ENCODE measurements at places on chromosomes 3 and 15. TPM values are rescaled to one million over a fixed set of nuclear protein-coding genes. Genes with fewer than 3 reads are reported as not detected.

Gene LMAN1L
- total RNA-seq, result not detected

Gene NR1I2
- total RNA-seq, result 0.48 TPM

Gene GRM7
- total RNA-seq, result 0.18 TPM

Gene LRRC31
- total RNA-seq, result not detected

Gene GPR27
- 12.7 TPM for total RNA-seq

Gene VIPR1
- total RNA-seq, result 0.25 TPM

Gene OR5AC2
- not detected for total RNA-seq

Gene ARPC4
- 110 TPM for total RNA-seq

Gene SKOR1
- 0.88 TPM for total RNA-seq

DNA sequence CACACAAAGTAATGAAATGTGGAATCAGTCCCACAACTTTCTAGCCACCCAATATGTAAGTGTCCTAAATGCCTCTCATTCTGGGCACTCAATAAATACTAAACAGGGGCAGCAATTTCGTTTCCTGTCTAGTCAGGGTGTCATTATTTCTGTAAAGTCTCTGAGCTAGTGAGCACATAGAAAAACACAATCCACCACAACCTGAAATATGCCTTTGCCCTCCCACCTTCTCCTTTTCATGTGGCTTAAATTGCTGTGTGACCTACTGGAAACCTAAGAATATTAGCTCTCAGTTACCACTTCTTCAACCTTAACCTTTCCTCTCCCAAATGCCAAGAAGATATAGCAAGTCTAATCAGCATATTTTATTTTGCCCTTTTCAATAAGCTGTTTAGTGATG lies 456.3 kb upstream of the KCNMB2 start:
- H3K27ac ChIP-seq, result no peak overlapping the region
- H3K4me1 ChIP-seq, result peaks cover 9% of the 10 kb centered on the region
- no peaks in the 10 kb centered on the region for H3K27me3 ChIP-seq
- no peak for DNase-seq

DNA sequence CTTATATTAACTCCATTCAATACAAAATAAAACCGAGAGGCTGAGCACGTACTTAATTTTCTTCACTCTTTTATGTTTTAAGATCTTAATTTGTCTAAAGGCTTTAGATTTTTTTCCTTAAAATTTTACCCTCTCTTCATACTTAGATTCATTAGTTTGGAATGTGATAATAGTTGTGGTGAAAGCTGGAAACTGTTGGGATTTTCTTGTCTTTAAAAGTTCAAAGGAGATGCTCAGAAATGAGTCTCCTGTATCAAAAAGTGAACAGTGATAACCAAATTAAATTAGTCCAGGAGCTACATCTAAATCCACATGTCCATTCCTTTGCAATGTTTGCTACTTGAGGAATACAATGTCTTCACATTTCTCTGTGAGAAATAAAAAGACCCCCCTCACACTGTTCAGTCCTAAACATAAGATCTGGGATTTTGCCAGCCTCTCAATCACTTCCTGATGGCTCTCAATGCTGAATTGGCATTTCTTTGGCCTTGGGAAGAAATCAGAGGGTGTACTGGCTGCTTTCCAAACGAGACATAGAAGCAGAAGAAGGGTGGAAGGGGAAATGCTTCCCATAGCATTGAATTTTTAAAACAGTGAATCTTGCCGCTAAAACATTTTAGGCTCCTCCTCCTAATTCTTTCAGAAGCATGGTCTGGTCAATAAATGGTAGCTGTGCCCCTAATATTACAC lies 245.0 kb downstream of the SHOX2 start:
- no peak overlapping the region for H3K4me3 ChIP-seq
- H3K27me3 ChIP-seq, result no peaks in the 10 kb centered on the region
- no peak for DNase-seq
- H3K36me3 ChIP-seq, result no peaks in the 10 kb centered on the region
- H3K4me1 ChIP-seq, result peaks cover 2% of the 10 kb centered on the region

DNA sequence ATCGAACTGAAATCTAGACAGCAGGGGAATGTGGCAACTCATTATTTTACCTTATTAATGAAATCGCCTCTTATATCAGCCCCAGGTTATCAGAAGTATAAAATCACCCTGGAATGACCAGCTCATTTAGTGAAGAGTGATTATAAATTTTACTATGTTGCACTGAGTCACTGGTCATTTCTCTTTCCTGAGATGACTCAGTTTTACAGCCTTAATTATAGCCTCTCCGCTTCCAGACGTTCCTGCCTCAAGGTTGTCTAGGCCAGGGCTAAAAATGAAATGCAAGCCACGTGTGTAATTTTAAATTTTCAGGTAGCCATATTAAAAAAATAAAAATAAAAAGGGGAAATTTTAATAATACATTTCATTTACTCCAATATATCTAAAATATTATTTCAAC lies 33.3 kb downstream of the DET1 start:
- no peaks in the 10 kb centered on the region for H3K36me3 ChIP-seq
- H3K4me1 ChIP-seq, result no peaks in the 10 kb centered on the region
- no peak for DNase-seq
- H3K27me3 ChIP-seq, result no peaks in the 10 kb centered on the region

- peak overlapping the region; percentile 25 for H3K4me3 ChIP-seq
- no peaks in the 10 kb centered on the region for H3K27me3 ChIP-seq
- peaks cover 18% of the 10 kb centered on the region for H3K4me1 ChIP-seq
These were observed 2.8 kb downstream of the OCA2 start for GRCh38 chr15:28096411-28096669.

- H3K36me3 ChIP-seq, result no peaks in the 10 kb centered on the region
- DNase-seq, result no peak
- H3K27me3 ChIP-seq, result no peaks in the 10 kb centered on the region
- no peaks in the 10 kb centered on the region for H3K4me1 ChIP-seq
- no peak overlapping the region for H3K4me3 ChIP-seq
These were observed 1459.5 kb downstream of the ZPLD1 start for GRCh38 chr3:103894162-103894822.

- no peak overlapping the region for H3K4me3 ChIP-seq
- H3K36me3 ChIP-seq, result no peaks in the 10 kb centered on the region
- H3K27ac ChIP-seq, result no peak overlapping the region
These were observed 94.8 kb downstream of the ATP8B4 start for GRCh38 chr15:50024281-50024680.

DNA sequence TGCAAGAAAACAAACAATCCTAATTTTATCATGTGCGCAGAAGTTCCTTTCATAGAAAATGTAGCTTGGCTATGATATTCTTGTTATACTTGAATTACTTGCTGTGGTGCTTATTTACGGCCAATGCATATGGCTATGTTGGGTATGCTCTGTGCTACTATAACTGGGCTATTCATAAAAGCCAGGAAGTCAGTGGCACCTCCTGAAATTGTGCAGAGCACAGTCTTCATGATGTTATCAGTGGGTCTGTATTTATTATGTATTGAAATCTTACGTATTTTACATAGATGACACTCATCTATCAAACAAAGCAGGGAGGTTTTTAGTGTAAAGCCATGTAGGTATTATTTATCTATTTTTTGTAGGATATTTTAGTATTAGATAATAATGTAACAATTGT lies 196.5 kb upstream of the NAALADL2 start:
- no peak overlapping the region for H3K4me3 ChIP-seq
- no peak overlapping the region for H3K27ac ChIP-seq
- no peak for DNase-seq
- H3K36me3 ChIP-seq, result no peaks in the 10 kb centered on the region
- H3K4me1 ChIP-seq, result no peaks in the 10 kb centered on the region
- H3K27me3 ChIP-seq, result no peaks in the 10 kb centered on the region

- no peaks in the 10 kb centered on the region for H3K4me1 ChIP-seq
- no peak overlapping the region for H3K4me3 ChIP-seq
These were observed 130.0 kb downstream of the DMXL2 start for GRCh38 chr15:51492528-51492927.

- no peak overlapping the region for H3K27ac ChIP-seq
- no peak overlapping the region for H3K4me3 ChIP-seq
- no peaks in the 10 kb centered on the region for H3K27me3 ChIP-seq
- DNase-seq, result no peak
- peaks cover 5% of the 10 kb centered on the region for H3K4me1 ChIP-seq
- no peaks in the 10 kb centered on the region for H3K36me3 ChIP-seq
These were observed 83.8 kb downstream of the MBNL1 start for GRCh38 chr3:152352554-152352953.

GRCh38 chr3:195236076-195236798 lies 34.7 kb downstream of the XXYLT1 start:
- DNase-seq, result peak; percentile 13
- no peak overlapping the region for H3K4me3 ChIP-seq
- H3K27ac ChIP-seq, result no peak overlapping the region
- H3K36me3 ChIP-seq, result no peaks in the 10 kb centered on the region
- peaks cover 8% of the 10 kb centered on the region for H3K4me1 ChIP-seq

- peaks cover 8% of the 10 kb centered on the region for H3K4me1 ChIP-seq
- DNase-seq, result no peak
- H3K27ac ChIP-seq, result no peak overlapping the region
- no peaks in the 10 kb centered on the region for H3K27me3 ChIP-seq
- H3K36me3 ChIP-seq, result no peaks in the 10 kb centered on the region
These were observed 9.3 kb downstream of the RFTN1 start for GRCh38 chr3:16504242-16504641.

GRCh38 chr3:140085001-140085400 lies 150.0 kb downstream of the CLSTN2 start:
- no peak overlapping the region for H3K27ac ChIP-seq
- no peaks in the 10 kb centered on the region for H3K4me1 ChIP-seq
- H3K27me3 ChIP-seq, result no peaks in the 10 kb centered on the region
- H3K36me3 ChIP-seq, result no peaks in the 10 kb centered on the region
- no peak for DNase-seq

GRCh38 chr3:137768361-137769321 lies 4.5 kb downstream of the SOX14 start:
- H3K4me3 ChIP-seq, result no peak overlapping the region
- no peaks in the 10 kb centered on the region for H3K27me3 ChIP-seq
- no peaks in the 10 kb centered on the region for H3K36me3 ChIP-seq
- H3K27ac ChIP-seq, result no peak overlapping the region
- peaks cover 6% of the 10 kb centered on the region for H3K4me1 ChIP-seq

DNA sequence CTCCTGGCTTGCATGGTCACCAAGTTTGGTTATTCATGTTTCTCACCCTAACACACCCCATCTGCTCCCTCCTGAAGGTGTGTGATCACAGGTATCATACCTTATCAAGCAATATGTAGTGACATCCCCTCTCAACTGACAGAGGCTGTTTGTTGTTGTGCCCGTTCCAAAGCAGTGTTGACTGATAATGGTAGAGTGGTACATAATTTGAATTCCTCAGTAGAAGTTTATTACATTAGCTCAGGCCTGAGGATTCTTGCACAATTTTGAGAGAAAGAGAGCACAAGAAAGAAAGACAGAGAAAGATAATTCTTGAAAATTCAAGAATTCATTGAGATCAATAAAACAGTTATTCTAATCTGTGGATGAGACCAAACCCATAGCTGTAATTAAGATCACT lies 69.1 kb upstream of the SATB1 start:
- no peaks in the 10 kb centered on the region for H3K4me1 ChIP-seq
- H3K4me3 ChIP-seq, result no peak overlapping the region
- no peak for DNase-seq
- no peak overlapping the region for H3K27ac ChIP-seq
- no peaks in the 10 kb centered on the region for H3K27me3 ChIP-seq
- H3K36me3 ChIP-seq, result no peaks in the 10 kb centered on the region

DNA sequence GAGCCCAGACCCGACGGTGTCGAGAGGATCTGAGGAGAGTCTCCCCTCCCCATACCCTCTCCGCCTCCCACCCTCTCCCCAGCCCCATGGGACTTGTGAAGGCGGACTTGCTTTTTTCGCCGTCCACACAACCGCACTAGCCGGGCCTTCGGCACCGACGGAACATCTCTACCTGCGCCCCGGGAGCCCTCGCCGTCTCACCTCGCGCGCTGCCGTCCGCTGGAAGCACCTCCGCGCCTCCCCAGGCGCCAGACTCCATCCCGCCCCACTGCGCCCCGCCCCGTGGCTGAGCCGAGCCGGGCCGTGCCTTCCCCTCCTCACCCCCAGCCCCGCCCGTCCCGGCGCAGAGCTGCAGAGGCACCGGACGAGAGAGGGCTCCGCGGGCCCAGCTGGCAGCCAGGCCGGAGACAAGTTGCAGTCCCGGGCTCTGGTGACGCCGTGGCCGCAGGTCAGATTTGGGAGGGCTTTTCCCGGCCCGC lies at the start of the genes DUOX1 and DUOXA1:
Gene DUOX1, plus strand, starts transcription at position 344 of the 479 bp plus-strand sequence. CDS start 1,973 bp downstream, outside the sequence.
Gene DUOXA1, minus strand, starts transcription at position 229 of the 479 bp plus-strand sequence. CDS start 6,865 bp downstream, outside the sequence.
- peak within 1 kb of the TSS; percentile 0 for H3K4me3 ChIP-seq
- no peak for DNase-seq
- peaks cover 5% of the 10 kb centered on the region for H3K4me1 ChIP-seq
- H3K27me3 ChIP-seq, result no peaks in the 10 kb centered on the region
- H3K27ac ChIP-seq, result no peak within 1 kb of the TSS

DNA sequence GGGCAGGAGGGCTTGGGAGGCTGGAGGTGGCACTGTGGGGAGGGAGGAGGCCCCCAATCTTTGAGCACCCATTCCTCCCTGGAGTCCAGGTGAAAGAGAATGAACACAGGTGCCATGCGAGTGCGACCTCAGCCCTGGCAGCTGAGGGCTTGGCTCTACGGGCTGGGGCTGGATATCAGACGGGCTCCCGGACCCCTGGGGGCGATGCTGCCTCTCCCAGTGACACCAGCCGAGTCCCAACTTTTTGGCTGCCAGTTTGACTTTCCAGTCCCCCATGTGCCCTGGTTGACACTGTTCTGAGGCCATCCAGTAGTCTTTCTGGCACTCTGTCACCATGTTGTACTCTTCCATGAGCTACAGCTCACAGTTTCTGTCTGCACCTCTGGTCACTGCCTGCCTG lies 1.2 kb downstream of the VILL start:
- no peak for DNase-seq
- H3K27ac ChIP-seq, result no peak overlapping the region
- H3K4me1 ChIP-seq, result peaks cover 2% of the 10 kb centered on the region
- no peaks in the 10 kb centered on the region for H3K36me3 ChIP-seq

DNA sequence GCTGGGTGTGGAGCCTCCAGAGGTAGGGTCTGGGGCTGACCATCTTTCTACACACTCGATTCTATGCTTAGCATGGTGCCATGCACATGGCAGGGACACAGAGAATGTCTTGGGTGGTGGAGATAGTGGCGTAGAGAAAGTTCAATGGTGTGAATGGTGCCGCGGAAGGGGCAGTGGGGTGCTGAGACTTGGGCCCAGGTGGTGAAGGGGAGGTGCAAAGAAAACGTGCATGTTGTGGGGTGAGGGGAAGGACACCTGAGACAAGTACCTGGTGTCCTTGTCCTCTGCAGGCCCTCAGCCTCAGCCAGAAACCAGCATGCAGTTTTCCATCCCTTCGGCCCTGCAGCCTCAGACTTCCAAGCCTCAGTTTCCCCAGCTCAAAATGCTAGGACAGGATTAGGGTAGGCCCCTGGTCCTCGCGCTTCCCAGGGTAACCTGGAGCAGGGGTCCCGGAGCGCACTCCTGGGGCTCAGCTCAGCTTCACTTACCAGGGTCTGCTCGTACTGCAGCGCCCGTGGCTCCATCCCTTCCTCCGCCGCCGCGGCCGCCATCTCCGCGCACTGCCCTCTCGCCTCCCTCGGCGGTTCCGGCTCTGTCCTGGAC lies 375 bp downstream of the CLCN2 start:
- peak overlapping the region; percentile 95 for H3K27ac ChIP-seq
- no peaks in the 10 kb centered on the region for H3K27me3 ChIP-seq
- no peak for DNase-seq
- H3K4me3 ChIP-seq, result peak overlapping the region; percentile 76
